ENCODE measurements at places on chromosomes 11 and 22.

GRCh38 chr11:42762348-42762747 is 549.4 kb upstream of the API5 start:
- peak; percentile 1 for DNase-seq

DNA sequence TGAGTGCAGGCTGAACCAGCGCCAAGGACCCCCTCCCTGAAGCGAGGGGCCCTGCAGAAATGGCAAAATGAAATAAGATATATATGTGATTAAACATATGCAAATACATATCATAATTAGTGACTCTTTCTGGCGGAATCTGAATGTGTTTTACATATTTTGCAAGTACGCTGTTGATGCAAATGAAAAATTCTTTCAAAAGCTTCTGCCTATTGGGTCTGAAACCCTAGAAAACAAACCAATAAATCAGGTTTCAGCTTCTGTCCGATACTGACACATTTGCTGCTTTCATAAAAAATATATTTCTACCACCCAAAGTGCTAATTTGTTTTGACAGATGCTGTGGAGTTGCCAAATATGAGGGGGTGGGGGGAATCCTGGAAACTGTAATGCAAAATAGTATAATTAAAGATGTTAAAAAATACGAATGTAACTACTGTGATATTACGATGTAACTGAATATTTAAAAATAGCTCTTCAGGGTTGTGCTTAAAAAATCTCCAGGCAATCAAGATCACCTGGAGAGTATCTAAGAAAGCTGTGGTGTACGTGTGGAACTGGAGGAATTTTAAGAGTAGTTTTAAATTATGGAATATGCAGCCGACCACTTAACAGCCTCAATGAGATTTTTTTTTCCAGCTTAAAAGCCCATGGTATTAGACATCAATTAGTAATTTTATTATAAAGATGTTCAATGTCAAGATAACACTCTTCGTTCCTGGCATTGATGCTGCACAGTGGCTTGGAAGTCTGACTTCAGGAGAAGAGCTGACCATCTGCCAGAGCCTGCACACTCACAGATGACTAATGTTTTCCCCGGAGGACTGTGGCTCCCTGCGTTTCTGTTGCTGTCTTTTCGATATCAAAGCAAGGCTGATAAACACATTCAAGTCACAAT is 122.2 kb upstream of the RCN1 start:
- no peak for DNase-seq

GRCh38 chr11:45847911-45848316 is 639 bp downstream of the CRY2 start:
- DNase-seq = peak; percentile 85

DNA sequence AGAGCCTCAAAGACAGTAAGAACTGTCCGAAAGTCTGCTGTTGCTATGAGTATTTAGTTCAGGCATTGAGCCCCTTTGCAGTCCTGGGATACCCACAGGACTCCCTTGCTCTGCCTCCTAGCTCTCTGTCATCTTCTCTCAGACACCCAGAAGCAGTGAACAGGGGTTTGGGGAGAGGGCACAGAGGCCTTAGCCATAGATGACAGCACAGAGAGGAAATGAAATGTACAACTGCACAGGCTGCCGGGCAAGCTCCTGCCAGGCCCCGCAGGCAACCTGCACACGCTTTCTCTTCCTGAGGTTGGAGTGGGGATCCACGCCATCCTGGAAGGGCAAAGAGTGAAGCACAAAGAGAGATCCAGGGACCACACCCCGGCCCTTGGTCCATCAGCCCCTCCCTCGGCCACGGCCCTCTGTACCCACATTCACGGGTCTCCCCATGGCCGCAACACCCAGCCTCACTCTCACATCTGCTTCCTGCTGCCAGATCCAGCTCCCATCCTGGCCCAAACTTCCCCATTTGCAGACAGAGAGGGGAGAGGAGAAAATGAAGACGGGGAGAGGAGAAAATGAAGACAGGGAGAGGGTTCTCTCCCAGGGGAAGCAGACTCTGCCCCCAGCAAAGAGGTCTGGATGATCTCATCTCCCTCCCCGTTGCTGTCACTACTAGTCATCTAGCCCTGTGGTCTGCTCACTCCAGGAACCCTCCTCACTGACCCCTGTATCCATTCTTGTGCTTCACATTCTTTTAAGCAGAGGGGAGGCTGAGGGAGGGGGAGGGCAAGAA is 40.7 kb downstream of the CD6 start:
- DNase-seq = peak; percentile 76

- DNase-seq = no peak
Observed at GRCh38 chr22:22122348-22123117, 122.1 kb upstream of the VPREB1 start.

DNA sequence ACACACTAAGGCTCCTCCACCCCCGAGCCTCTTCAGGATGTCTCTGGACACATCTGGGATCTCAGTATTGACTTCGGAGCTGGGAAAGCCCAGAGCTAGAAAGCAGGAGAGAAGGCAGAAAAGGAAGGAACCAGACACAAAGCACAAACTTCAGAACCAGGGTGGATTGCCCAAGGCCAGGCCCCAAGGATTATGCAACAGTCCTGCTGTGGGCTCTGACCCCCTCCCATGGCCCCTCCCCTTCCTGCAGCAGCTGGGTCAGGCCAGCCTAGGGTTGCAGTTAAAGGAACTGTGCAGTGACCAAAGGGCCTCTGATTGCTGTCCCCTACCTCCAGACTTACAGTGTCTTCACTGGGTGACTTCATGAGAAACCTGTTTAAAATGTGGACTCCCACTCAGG is 5.3 kb downstream of the KCNE3 start:
- DNase-seq = peak; percentile 79

DNA sequence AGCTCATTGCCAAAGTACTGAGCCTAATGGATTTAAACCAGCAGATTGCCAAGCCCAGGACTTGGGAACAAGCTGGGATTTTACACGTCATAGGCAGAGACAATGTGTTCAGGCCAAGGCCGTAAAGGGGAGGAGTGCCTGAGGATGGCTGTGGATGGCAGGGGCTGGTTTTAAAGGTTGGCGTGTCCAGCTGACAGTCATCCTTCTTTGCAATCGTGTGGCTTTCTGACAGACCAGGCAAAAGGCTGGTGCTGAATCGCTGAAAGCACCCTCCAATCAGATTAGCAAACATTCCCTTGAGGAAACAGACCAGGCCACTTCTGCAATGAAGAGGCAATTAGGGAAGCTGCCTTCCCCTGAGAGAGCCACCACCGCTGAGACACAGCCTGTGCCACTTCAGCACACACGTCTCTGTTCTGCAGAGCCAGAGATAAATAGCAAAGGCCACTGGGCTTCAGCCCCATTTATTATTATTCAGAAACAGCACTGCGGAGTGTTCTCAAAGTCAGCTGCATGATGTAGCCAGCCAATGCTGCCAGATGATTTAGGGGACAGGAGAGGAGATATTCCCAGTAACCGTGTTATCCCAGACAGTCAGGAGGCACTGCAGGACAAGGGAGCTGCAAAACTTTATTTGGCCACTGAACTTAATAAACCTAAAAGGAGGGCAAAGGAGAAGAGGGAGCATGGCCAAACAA is 54.2 kb upstream of the CSNK2A3 start:
- DNase-seq = peak; percentile 64

DNA sequence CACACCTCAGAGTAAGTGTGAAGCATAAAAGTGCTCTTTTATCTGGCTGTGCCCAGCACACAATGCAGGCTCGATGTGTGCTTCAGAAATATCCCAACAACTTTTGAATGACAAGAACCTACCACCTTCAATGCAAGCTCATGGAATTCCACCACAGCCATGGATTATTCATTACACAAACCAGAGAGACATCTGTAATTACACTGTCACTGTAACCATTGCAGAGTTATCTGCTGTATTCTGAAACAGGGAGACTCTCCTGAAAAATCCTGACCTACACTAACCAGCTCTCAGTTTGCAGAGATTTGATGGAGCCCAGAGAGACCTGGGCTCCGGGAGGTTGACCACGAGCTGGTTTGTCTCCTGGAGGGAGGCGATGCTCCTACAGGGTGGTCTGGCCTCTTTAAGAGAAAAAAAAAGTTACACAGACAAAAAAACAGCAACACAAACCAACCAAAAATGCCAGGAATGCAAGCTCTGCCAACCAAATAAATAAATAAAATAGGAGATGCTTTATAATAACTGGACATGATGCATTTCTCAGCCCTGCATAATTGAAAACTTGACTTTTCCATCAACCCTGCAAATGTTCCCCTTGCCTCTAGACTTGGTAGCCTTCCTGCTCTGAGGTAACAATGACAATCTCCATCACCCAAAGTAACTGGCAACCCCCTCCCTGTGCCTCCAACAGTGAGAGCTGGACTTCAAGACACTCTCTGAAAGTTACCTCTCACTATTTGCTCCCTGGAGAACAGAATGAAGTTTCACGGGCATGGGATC is 69.7 kb downstream of the ETS1 start:
- no peak for DNase-seq

DNA sequence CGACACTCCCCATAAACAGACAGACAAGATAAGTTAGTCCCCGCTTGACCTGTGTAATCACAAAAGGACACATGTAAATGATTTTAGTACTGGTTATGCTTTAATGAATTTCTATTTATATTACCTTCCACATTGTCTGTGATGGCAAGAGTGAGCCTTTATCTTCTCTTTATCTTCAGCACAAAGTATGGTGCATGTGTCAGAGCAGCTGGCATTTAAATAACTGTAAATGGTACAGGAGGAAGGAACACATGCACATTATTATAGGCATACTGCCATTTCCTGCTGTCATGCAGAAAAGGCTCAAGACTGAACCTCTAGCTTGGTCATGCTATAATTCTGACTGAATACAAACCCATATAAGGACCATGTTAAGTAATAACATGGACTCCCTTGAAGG is 1342.7 kb upstream of the TENM4 start:
- no peak for DNase-seq

Data from ELF-1 (cell line).